ENCODE measurements at places on chromosomes 12 and 14. TPM values are rescaled to one million over a fixed set of nuclear protein-coding genes. Genes with fewer than 3 reads are reported as not detected.

DNAJC22 gene
- total RNA-seq, result 0.29 TPM

RTL1 gene
- total RNA-seq, result not detected

KCNMB4 gene
- total RNA-seq, result under 0.01 TPM

CAPS2 gene
- 10.5 TPM for total RNA-seq

PCED1B gene
- total RNA-seq, result 0.29 TPM

MMP14 gene
- total RNA-seq, result 580 TPM

RFX4 gene
- not detected for total RNA-seq

NPFF gene
- not detected for total RNA-seq

R3HDM2 gene
- 25.0 TPM for total RNA-seq

TSHR gene
- total RNA-seq, result not detected

ESR2 gene
- not detected for total RNA-seq

NUAK1 gene
- total RNA-seq, result 21.7 TPM

DCAF5 gene
- 41.3 TPM for total RNA-seq

PRH2 gene
- total RNA-seq, result not detected

GZMB gene
- not detected for total RNA-seq

All from osteoblast (primary cell).